ENCODE measurements at places on chromosomes 5 and 9. TPM values are rescaled to one million over a fixed set of nuclear protein-coding genes. Genes with fewer than 3 reads are reported as not detected.

The GPRIN1 gene
- 1.5 TPM for total RNA-seq

GRCh38 chr9:98230304-98230703 lies 25.1 kb downstream of the TBC1D2 start:
- no peak for DNase-seq
- H3K4me1 ChIP-seq: no peaks in the 10 kb centered on the region
- H3K27me3 ChIP-seq: no peaks in the 10 kb centered on the region
- H3K36me3 ChIP-seq: peaks cover 4% of the 10 kb centered on the region
- no peak overlapping the region for H3K4me3 ChIP-seq
- H3K27ac ChIP-seq: no peak overlapping the region

- no peak overlapping the region for H3K27ac ChIP-seq
- no peaks in the 10 kb centered on the region for H3K27me3 ChIP-seq
- peaks cover 9% of the 10 kb centered on the region for H3K36me3 ChIP-seq
- no peak overlapping the region for H3K4me3 ChIP-seq
Observed at GRCh38 chr9:34272101-34272541, 56.9 kb downstream of the KIF24 start.

The SELENOP gene
- total RNA-seq: not detected

- no peak overlapping the region for H3K27ac ChIP-seq
- peaks cover 4% of the 10 kb centered on the region for H3K27me3 ChIP-seq
- no peak for DNase-seq
- H3K4me1 ChIP-seq: peaks cover 30% of the 10 kb centered on the region
Observed at GRCh38 chr9:99172124-99173091, 49.3 kb downstream of the ALG2 start.

GRCh38 chr9:26460624-26461023 lies 432.0 kb downstream of the CAAP1 start:
- H3K27me3 ChIP-seq: no peaks in the 10 kb centered on the region
- DNase-seq: no peak
- no peaks in the 10 kb centered on the region for H3K4me1 ChIP-seq

The GFRA3 gene
- 0.18 TPM for total RNA-seq

GRCh38 chr5:22560147-22560546 lies 293.0 kb downstream of the CDH12 start:
- no peak for DNase-seq
- no peak overlapping the region for H3K27ac ChIP-seq
- no peaks in the 10 kb centered on the region for H3K36me3 ChIP-seq
- no peaks in the 10 kb centered on the region for H3K27me3 ChIP-seq
- no peak overlapping the region for H3K4me3 ChIP-seq

DNA sequence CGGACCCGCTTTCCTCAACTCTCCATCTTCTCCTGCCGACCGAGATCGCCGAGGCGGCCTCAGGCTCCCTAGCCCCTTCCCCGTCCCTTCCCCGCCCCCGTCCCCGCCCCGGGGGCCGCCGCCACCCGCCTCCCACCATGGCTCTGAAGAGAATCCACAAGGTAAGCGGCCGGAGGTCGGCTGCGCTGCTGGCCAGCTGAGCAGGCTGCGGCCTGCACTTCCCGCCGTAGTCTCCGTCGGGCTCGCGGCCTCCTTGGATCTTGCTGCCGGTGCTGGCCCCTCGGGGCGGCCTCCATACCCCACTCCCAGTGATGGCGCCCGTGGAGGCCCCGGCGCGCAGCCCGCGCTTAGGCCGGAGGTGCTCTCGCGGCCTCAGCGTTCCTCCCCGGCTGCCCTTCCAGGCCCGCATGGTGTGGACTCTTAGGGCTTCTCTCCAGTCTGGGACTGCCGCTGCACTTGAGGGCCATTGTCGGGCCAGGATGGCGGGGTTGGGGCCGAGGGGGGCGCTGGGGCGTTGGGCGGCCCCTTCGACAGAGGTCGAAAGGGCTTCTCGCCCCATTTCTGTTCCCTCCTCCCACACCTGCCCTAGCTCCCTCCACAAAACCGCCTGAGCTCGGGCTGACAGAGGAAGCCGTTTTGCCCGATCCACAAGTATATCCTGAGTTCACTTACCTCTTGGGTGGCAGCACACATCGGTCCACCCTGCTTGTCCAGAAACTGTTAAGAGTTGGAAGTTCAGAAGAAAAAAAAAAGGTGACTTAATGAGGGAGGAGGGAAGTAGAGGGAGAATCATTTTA lies 714 bp downstream of the UBE2D2 start:
- H3K27me3 ChIP-seq: no peaks in the 10 kb centered on the region
- peaks cover 34% of the 10 kb centered on the region for H3K4me1 ChIP-seq
- H3K36me3 ChIP-seq: peaks cover 44% of the 10 kb centered on the region
- peak overlapping the region; percentile 96 for H3K27ac ChIP-seq

DNA sequence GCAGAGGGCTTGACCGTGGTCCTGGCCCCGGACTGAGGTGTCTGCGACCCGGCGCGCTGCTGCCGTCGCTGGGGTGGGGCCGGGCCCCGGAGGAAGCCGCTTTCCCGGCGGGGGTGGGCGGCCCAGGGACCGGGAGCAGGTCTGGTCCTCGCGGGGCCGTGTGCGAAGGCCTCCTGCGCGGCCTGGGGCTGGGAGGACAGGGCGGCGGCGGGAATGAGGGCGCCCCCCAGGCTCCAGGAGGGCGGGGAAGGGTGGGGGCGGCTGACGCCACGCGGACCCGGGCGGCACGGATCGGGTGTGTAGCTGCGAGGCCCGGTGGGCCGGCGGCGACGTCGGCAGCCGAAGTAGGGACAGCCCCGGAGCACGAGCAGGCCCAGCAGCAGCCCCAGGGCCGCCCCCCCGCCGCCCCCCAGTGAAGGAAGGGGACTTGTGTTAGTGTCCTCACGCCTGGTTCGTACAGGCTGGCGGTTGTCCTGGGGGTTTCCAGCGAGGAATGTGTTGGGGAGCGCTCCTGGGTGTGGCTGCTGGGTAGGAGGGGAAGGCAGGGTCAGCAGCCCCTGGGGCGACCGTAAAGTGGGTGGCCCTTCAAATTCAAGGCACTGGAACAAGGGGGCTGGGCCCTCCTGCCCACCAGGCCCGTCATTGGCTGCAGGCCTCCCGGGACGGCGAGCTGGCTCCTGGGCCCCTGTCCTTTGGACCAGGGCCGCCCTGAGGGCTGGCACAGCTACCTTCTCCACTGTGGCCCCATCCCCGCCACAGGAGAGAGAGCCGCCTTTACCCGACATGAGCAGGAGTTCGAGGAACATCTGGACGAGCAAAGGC lies 597 bp upstream of the TMEM250 start:
- peaks cover 5% of the 10 kb centered on the region for H3K4me1 ChIP-seq
- peak overlapping the region; percentile 85 for H3K4me3 ChIP-seq
- no peaks in the 10 kb centered on the region for H3K36me3 ChIP-seq
- no peaks in the 10 kb centered on the region for H3K27me3 ChIP-seq
- H3K27ac ChIP-seq: peak overlapping the region; percentile 80

DNA sequence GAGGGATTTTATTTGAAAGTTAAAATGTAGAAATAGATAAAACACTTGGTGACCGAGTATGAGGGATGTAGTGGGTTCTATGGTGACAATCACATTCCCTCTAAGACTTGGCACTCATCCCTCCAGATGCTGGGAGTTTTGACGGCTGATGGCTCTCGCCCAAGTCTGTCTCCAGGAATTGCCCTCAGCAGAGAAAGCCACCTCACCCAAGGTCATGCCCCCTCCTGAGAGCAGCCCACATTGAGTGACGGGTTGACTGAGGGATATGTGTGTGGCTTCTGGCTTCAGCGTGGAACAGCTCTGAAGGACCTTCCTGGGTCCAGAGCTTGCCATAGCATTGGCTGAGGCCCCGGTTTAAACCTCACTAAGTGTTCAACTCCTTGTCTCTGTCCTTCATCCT lies 19.4 kb downstream of the CAVIN4 start:
- DNase-seq: no peak
- H3K27me3 ChIP-seq: no peaks in the 10 kb centered on the region
- peaks cover 8% of the 10 kb centered on the region for H3K4me1 ChIP-seq
- H3K36me3 ChIP-seq: no peaks in the 10 kb centered on the region
- no peak overlapping the region for H3K27ac ChIP-seq

DNA sequence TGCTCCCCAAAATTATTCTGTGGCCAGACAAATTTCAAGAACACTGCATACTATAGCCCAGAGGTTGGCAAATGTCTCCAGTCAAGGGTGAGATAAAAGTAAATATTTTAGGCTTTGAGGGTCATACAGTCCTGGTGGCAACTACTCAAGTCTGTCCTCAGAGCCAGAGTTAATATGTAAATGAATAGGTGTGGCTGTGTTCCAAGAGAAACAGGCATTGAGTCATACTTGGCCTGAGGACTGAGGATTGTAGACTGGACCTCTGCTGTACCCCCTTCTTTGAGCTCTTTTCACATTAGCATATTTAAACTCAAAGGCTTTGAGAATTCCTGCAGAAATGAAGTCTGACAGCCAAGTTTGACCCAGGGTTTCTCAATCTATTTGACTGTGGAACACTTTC lies 129.2 kb upstream of the PTCH1 start:
- H3K36me3 ChIP-seq: peaks cover 3% of the 10 kb centered on the region
- H3K4me3 ChIP-seq: no peak overlapping the region
- H3K27me3 ChIP-seq: no peaks in the 10 kb centered on the region

GRCh38 chr5:1299511-1299850 lies 4.6 kb upstream of the TERT start:
- no peaks in the 10 kb centered on the region for H3K4me1 ChIP-seq
- no peaks in the 10 kb centered on the region for H3K36me3 ChIP-seq
- no peak for DNase-seq
- H3K27ac ChIP-seq: no peak overlapping the region
- no peak overlapping the region for H3K4me3 ChIP-seq

DNA sequence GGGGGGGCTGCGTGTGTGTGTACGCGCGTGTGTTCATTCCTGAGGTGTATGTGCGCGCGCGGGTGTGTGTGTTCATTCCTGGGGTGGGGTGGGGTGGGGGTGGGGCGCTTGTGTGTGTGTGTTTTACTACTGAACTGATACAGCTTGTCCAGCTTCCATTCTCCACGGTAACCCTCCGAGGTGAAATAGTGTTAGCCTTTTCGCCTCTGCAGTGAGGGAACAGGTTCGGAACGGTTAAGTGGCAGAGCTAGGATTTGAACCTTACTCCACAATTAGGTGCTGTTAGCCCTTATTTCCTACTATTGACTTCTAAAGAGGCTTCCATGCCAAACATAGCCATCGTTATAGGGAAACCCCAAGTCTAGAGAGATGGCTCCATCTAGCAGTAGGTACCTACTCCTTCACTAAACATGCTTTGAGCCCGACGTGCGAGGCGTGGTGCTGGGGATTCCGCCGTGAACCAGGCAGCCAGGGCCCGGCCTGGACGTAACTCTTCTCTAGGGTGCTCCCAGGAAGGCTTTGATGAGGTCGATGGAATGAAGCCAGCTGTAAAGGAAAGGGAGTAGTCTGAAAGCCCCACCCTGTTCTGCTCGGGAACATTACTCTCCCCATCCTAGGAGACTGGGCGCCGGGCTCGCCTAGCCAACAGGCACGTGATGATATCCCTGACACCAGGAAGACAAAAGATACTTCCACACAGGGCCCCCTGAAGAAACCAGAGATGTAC lies 782 bp upstream of the SKP1 start:
- H3K4me3 ChIP-seq: peak overlapping the region; percentile 92
- H3K27ac ChIP-seq: peak overlapping the region; percentile 94
- no peak for DNase-seq
- H3K36me3 ChIP-seq: peaks cover 11% of the 10 kb centered on the region
- peaks cover 24% of the 10 kb centered on the region for H3K4me1 ChIP-seq
- no peaks in the 10 kb centered on the region for H3K27me3 ChIP-seq

The MTRR gene
- total RNA-seq: 67.2 TPM

DNA sequence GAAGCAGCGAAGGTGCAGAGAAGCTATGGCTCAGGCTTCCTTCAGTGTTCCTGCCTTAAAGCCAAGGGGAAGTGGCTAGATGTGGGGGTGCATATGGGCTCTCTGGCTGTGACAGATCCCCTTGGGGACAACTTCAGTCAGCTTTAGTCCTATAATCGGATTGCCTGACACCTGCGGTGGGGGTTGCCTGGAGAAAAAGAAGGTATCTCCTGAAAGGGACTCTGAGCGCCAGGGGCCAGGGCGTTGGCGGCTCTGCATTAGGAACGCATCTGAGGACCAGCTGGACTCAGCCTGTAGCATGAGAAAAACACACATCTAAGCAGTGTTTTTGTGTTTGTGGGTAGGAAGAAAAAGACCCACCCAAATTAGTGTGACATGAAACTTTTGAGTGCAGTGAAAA lies 84.3 kb upstream of the OTULINL start:
- no peak overlapping the region for H3K4me3 ChIP-seq
- H3K27ac ChIP-seq: no peak overlapping the region
- DNase-seq: no peak
- H3K36me3 ChIP-seq: peaks cover 2% of the 10 kb centered on the region
- peaks cover 2% of the 10 kb centered on the region for H3K4me1 ChIP-seq

DNA sequence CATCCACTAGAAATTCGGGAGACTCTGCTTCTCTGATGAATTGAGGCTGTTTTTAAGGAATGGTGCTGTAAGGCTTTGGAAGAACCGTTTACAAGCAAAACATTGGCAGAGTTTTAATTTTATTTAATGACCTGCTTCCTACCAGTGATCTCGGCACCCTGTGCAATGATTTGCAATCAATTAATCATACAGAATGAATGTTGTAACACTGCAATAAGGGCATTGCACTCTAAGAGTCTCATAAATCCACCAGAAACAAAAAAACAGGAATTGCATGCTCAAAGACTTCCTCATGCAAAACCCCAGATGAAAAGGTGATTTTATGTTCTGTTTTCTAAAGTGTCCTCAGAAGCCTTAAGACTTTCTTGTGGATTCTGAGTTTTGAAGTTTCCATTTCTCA lies 295.7 kb downstream of the ARHGEF28 start:
- H3K36me3 ChIP-seq: no peaks in the 10 kb centered on the region
- H3K4me3 ChIP-seq: no peak overlapping the region
- DNase-seq: no peak
- no peaks in the 10 kb centered on the region for H3K4me1 ChIP-seq

DNA sequence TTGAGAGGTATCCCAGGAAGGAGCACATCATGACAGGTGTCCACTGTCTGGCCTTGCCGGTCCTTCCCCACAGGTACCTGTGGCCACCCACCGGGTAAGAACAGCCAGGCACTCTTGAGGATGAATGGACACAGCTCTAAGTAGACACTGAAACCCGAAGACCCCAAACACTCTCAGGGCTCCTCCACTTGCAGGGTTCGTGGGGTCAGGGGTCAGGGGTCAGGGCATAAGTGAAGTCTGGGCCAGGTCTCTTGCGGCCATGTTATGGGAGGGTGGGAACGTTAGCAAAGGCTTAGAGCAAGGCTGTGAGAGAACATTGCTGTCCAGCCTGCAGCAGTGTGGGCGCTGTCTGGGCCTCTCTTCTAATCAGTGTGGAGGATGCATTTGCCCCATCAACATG lies 40.0 kb downstream of the MAPK9 start:
- peaks cover 95% of the 10 kb centered on the region for H3K36me3 ChIP-seq
- no peak for DNase-seq
- H3K27me3 ChIP-seq: no peaks in the 10 kb centered on the region
- no peak overlapping the region for H3K4me3 ChIP-seq
- H3K4me1 ChIP-seq: no peaks in the 10 kb centered on the region

The AK8 gene
- total RNA-seq: 0.10 TPM

Measured in activated naive CD8-positive, alpha-beta T cell treated with anti-CD3 and anti-CD28 coated beads for 36 hours (primary cell).